AG08396 (cell line): ENCODE measurements at places on chromosomes 11 and 22.

GRCh38 chr22:20079745-20080444 lies at the start of gene DGCR8:
TSS of gene DGCR8 (plus strand) at chr22:20080241. CDS start at chr22:20085964, 5,723 bp downstream.
- peak; percentile 99 for DNase-seq

DNA sequence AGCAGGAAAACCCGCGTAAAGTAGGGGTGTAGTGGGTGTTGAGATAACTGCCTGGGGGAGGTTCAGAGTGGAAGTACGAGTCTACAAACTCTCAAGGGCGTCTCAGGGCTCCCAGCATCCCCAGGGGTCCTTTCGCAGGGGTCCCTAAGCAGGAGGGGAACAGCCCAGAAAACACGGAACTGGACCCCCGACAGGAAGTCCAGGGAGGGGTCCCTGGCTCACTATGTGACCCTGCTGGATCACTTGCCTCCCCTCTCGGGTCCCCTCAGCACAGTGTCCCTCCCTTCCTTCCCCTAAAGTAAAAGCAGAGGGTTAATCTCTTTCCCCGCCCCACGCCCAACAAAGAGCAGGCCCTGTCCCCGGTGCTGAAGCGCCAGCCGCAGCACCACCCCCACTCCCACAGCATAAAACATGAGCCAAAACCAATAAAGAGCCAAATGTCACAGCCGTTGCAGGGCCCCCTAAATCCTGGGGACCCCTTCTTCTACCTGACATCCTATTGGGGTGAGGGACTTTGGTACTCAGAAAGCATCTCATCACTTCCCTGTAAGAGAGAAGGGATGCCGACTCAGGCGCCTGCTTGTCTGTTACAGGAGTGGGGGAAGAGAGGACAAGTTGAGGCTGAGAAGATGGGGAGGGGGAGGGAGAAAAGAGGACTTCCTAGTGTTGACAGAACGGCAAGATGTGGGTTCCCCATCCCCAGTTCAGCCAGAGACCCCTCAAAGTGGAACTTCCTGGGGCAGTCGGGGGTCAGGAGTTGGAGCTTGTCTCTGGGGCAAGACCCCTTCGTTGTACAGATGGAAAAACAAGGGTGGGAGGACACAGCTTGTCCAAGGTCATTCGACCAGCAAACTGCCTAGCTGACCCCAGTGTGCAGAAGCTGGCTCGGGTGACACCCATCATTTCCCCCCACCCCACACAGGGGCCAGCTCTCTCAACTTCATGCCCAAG lies 1.4 kb upstream of the NEFH start:
- DNase-seq, result peak; percentile 72

DNA sequence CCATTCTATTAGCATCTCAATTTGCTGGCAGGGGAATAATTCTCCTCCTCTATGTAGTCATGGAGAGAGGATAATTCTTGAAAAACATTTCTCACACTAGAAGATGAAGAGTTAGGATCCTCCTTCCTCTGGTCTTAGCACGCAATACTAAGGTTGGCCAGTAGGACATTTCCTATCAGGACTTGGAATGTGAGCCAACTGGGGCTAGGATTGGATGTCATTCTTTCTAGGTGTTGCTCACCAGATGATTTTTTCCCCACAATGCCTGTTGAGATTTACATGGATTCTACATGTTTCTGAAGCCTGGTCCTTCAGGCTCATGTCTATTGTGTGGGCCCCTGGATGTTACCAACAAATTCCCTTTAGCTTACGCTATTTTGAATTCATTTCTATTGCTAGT lies 28.0 kb downstream of the SLN start:
- DNase-seq, result no peak

DNA sequence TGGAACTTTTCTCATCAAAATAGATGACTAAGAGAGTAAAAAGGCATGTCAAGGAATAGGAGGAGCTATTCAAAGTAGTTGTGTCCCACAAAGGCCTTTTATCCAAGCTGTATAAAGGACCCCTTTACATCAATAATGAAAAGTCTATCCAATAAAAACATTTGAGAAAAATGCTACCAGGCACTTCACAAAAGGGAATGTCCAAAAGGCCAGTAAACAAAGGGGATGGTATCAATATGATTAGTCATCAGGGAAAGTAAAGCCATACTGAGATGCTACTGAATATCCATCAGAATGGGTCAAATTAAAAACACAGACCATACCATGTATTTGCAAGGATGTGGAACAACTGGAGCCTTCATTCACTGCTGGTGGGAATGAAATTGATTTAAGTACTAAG lies 224.9 kb downstream of the NELL1 start:
- DNase-seq, result no peak

DNA sequence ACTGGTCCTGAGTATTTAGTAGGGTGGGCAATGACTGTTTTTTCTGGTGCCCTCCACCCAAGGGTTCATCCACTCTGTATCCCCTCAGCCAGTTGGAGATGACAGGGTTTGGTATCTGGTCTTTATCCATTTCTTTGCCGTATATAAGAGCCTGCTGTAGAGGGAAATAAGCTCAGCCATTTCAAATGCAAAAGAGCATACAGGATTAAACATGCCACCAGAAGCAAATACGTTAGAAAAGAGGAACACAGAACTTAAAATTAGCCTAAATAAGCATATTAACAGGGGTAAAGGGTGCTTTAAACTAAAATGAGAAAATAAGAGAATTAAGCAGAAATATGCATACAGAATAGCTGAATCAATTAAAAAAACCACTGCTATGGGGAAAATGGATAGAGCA lies 27.8 kb upstream of the TOP3B start:
- no peak for DNase-seq

DNA sequence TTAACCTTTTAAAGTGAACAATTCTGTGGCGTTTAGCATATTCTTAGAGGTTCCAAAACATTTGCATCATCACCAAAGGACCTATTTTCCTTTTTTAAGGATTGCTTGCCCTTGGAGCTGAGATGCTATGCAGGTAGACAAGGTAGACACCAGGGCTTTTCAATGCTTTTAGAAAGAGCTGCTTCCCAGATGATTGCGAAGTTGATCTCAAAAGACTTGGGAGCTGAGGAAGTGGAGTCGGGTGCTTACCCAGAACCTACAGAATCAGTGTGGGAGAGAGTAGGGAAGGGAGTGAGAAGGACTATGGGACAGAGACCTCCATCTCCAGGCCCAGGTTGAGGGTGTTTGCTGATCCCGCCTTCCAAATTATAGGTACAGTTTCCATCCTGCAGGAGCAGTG lies 11.1 kb upstream of the ALX4 start:
- no peak for DNase-seq

DNA sequence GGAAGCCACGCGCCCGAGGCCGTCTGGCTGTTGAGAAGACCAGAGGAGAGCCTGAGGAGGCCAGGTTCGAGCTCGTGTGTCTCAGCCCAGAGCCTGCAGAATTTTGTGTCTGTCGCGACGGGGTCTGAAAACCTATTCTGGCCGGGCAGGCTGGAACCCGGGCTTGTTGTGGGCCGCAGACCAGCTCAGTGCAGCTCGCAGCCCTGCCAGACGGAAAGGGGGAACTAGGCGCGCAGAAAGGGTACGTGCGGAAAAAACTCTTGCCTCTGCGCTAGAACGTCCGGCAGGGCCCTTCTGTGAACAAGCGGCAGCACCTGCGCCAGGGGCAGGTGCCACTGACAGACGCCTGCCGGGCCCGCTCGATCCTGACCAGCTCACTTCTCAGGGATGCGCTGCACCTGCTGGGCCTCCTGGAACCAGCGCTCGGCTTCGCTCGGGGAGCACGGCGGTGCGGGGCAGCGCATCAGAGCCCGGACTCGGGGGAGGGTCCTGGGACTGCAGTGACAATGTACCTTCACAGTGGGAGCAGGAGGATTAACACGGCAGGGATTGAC lies 409.3 kb downstream of the BRD1 start:
- no peak for DNase-seq

DNA sequence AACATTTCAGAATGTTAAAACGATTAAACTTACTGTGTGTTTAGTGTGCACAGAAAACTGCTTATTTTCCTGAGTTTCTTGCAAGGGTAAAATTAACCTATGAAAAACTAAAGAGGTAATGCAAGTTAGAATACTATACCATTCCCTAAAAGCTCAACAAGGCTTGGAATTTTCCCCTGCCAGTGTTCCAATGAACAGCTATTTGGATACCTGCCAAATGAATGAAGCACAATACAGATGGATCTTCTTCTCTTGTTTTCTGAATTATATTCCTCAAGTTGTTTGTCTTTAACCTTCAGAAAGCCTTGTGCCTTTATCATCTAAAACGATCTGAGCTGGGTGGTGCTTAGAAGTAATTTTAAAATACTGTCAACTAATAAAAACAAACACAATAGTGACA lies 204.5 kb downstream of the LRRC4C start:
- DNase-seq, result no peak

DNA sequence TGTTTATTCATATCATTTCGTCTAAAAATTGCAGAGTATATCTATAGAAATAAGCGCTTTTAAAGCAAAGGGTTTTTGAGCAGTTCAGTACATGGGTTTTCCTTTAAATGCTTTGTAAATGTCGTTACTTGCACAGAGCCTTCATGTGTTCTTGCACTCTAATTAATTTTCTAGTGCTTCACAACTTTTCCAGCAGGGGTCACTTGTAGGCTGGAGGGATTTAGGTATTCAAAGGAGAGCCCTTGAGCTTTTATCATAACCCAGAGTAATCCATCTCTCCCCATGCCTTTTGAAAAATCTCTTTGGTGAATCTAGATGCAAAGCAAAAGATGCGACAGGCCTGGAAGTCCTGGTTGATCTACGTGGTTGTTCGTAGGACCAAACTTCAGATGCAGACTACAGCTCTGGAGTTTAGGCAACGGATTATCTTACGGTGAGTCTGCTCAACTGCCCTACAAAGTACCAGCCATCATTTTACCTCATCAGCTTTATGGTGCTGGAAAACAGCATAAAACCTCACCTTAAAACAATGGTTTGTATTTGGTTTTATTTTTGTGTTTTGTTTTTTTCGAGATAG lies 60.4 kb downstream of the SFI1 start:
- DNase-seq, result peak; percentile 46

DNA sequence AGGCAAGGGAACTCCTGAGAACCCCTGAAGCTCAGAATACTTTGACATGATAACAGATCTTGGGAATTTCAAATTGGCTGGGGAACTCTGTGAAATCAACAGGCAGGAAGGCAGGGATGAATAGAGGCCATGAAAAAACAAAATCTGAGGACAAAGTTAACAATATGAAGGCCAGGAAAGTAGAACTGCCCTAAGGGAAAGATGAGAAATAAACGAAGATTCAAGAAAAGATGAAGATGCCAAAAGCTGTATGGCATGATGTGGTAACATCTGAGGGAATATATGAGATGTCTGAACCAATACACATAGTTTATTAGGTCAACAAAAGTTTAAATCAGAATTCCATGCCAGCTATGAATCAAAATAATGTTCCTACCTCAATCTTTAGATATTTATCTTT lies 25.0 kb downstream of the SERGEF start:
- DNase-seq, result no peak

DNA sequence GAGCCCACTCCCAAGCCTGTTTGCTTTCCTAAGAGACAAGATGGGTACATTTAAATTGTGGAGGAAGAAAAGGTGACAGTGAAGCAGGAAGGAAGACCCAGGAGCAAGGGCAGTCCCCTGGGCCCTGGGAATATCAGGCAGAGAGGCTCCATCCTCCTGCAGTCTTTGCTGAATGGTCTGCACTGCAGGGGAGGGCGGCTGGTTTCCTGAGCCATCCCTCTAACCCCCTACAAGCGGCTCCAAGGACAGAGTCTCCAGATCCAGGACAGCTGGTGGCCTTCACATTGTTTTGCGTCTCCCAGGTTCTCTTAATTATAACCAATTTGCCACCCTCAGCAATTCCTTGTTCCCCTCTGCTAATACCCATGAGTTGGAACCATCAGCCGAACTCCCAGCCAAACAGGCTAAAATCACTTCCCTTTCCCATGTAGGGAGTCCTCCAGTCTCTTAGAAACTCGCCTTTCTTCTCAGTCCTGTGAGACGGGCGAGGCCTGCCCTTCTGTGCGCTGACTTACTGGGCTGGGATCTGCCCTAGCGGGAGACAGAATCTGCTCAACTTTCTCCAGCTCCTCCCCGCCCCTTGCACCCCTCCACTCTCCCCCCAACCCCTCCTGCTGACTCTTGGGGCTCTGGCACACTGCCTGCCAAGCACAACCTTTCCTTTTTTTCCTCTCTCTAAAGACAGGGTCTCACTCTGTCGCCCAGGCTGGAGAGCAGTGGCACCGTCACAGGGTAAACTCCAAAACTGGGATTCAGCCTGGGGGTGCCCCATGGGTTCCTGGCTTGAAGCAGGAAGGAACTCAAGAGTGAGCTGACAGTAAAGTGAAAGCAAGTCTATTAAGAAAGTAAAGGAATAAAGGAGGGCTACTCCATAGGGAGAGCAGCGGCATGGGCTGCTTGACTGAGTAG lies 53.4 kb upstream of the EMID1 start:
- DNase-seq, result no peak

DNA sequence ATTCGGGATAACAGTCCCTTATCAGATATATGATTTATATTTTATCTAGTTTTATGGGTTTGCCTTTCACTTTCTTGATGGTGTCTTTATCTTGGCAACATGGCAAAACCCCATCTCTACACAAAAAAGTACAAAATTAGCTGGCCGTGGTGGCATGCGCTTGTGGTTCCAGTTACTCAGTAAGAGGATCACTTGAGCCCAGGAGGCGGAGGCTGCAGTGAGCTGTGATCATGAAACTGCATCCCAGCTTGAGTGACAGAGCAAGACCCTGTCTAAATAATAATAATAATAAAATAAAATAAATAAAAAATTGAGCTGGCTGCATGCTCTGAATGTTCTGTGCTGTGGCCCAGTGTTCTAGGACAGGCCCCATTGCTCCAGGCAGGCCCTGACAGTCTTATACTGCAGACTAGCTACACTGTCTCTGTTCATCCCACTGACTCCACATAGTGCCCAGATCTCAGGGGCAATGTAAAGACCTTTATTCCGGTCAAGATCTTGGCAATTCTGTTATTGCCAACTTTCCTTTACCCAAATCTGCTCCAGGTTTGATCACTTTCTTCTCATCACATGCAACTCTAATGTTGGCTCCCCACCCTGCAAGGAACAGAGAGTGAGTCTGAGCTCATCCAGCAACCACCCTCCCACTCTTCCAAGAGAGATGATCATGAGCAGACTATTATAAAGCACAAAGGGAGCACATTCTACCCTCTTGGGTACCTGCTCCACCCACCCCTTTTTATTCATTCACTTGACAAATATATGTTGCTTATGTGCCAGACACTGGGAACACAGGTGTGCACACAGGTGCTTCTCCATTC lies 8.8 kb downstream of the HSPA8 start:
- no peak for DNase-seq

DNA sequence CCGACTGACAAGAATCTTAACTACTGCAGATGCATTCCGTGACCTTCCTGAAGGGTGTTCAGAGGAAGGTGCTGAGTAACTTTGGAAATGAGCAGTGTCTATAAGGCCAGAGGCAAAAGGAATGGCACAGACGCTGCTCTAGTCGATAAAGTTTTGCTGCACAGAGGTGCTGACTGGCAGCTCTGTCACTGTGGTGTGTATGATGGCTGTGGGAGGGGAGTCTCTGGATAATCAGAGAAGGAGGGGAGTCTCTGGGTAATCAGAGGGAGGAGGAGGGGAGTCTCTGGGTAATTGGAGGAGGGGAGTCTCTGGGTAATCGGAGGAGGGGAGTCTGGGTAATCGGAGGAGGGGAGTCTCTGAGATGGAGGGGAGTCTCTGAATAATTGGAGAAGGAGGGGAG lies 18.4 kb downstream of the PTDSS2 start:
- no peak for DNase-seq

- no peak for DNase-seq
Measured at GRCh38 chr11:86765203-86765602, 35.1 kb upstream of the PRSS23 start.
